ENCODE measurements at places on chromosomes 16 and 17.
A peak's percentile ranks its signal among the peaks of the same experiment; 100 is the strongest.

DNA sequence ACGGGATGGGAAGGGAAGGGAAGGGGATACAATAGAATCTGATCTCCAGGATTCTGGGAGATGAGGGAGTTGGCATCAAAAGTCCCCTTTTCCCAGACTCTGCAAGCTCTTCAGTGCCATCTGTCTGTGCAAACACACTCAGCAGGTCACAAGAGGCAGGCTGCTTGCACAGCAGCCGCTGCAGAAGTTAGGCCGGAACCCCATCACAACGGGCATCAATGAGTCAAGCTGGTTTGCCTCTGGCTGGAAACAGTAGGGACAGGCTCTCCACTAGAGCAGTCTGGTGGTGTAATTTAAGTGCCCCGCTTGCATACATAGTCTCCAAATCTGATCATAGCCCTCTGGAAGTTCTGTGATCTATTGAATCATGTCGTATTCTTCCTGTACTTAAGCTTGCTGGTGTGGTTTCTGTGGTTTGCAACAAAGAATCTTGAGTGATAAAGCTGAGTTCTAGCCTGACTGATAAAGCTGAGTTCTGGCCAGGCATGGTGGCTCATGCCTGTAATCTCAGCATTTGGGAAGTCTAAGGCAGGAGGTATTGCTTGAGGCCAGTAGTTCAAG is 33.7 kb upstream of the KDM8 start:
- DNase-seq: peak; percentile 45

DNA sequence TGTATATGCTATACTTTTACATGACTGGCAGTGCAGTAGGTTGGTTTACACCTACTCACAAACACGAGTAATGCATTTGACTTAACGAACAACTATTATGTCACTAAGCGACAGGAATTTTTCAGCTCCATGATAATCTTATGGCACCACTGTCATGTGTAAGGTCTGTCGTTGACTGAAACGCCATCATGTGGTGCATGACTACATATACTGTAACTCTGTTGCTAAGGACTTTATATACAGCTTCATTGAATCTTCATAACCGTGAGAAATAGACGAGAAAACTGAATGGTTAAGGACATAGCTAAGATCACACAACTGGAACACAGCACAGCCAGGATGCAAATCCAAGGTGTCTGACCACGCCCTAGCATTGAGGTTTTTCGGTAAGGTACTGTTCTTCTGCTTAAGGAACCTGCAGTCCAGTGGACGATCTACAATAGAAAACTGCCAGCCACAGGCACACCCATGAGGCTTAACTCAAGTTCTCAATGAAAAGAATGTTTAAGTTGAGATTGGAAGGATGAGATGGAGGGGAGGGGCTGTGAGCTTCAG is 3.3 kb downstream of the CFAP20 start:
- DNase-seq: no peak

DNA sequence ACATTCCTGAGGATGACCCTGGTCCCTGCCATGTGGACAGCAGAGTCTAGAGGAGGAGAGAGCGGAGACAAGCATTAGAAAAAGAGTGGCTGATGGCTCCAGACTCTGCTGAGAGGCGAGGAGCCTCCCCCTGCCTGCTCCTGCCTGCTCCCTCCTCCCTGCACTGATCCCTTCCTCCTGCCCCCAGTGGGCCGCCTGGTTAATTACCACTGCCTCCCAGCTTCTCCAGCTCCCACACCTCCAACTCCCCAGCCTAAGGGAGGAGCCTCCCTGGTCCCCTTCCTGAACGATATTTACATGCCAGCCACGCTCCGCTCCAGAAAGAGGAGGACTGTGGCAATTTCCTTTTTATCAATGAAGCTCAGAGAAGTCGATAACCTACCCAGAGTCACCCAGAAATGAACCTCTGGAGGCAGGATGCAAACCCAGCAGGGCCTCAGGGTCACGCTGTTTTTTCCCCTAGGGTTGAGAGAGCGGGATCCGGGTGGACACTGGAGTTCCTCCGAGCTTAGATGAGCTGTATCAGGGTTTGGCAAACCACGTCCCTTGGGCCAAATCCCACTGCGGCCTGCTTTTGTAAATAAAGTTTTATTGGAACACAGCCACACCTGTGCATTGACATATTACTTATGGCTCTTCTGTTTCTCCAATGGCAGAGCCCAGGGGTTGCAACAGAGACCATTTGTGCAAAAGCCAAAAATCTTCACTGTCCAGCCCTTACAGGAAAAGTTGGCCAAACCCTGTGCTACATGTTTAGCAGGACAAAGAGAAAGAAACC is 27.1 kb upstream of the JPH3 start:
- DNase-seq: no peak

GRCh38 chr16:1221628-1222552 is 3.2 kb downstream of the TPSG1 start:
- no peak for DNase-seq

GRCh38 chr17:44198721-44199552 is 747 bp downstream of the ATXN7L3 start:
- DNase-seq: no peak

DNA sequence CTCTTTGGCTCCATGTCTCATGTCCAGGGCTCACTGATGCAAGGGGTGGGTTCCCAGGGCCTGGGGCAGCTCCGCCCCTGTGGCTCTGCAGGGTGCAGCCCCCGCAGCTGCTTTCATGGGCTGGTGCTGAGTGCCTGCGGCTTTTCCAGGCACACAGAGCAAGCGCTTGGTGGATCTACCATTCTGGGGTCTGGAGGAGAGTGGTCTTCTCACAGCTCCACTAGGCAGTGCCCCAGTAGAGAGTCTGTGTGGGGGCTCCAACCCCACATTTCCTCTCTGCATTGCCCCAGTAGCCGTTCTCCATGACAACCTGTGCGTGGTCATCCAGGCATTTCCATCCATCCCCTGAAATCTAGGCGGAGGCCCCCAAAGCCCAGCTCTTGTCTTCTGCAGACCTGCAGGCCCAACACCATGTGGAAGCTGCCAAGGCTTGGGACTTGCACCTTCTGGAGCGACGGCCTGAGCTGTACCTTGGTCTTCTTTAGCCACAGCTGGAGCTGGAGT is 5.2 kb downstream of the IL32 start:
- DNase-seq: no peak

- DNase-seq: no peak
These were observed 1.4 kb downstream of the FBXO31 start for GRCh38 chr16:87382023-87382785.

- no peak for DNase-seq
These were observed 62.6 kb upstream of the TEKT1 start for GRCh38 chr17:6894206-6894528.

GRCh38 chr17:78759203-78759968 is 22.7 kb downstream of the CYTH1 start:
- DNase-seq: no peak

DNA sequence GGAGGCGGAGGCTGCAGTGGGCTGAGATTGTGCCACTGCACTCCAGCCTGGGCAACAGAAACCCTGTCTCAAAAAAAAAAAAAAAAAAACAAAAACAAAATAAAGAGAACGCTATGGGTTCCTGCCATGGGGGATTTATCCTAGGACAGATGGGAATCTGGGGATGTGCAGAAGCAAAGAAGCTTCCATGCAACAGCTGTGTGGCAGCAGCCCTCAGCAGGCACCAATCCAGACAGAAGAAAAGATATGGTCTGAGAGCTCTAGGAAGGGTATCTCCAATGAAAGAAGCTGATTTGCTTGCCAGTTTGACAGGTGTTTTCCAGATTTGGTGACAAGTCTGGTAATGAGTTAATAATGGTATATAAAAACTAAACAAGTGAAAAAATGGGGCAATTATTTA is 11.6 kb downstream of the MYO19 start:
- no peak for DNase-seq

- DNase-seq: no peak
These were observed 17.0 kb downstream of the LSM12 start for GRCh38 chr17:44049294-44050060.

DNA sequence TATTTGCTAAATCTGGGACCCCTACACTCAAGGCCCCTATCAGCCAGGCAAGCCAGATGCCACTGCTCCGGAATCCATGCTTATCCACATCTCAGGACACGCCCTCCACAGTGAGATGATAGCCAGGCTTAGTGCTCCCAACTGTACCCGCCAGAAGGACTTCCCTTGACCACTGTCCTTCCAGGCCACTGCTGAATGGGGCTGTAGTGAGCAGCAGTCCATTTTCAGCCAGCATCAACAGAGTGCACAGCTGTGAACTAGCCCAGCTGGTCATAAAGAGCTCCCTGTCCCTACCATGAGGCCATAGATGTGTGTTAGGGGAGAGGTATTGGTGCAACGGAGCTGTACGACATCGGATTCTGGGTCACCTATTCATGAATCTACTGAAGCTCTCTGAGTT is 13.0 kb upstream of the MED9 start:
- DNase-seq: no peak

DNA sequence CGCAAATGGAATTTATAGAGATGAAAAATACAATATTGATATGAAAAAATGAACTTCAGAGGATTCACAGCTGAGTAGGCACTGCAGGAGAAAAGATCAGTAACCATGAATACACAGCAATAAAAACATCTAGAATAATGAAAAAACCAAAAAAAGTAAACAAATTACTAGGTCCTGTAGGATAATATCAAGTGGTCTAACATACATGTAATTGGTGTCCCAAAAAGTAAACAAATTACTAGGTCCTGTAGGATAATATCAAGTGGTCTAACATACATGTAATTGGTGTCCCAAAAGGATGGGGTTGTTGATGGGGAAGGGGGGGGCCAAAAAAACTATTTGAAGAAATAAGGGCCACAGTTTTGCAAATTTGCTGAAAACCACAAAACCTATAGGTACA is 43.4 kb downstream of the ZNF18 start:
- no peak for DNase-seq

- DNase-seq: peak; percentile 37
These were observed 23.9 kb upstream of the KLHDC4 start for GRCh38 chr16:87789437-87790291.

DNA sequence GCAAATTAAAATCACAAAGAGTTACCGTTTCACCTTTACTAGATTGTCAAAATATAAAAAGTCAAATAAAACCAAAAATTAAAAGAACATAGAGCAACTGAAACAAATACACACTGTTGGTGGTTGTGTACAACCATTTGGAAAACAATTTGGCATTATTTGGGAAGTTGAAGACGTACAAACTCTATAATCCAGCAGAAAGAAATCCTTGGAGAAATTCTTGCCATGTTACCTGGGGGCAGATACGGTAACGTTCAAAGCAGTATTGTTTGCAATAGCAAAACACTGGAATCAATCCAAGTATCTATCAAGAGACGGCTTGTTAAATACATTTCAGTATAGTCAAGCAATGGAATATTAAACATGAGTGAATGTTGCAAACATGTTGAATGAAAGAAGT is 56.7 kb downstream of the TBX4 start:
- DNase-seq: no peak

GRCh38 chr16:15604460-15605440 is 38.2 kb downstream of the MARF1 start:
- DNase-seq: no peak

- DNase-seq: no peak
These were observed 6.9 kb downstream of the TSC2 start for GRCh38 chr16:2054543-2055245.

GRCh38 chr17:50213026-50214022 is 11.9 kb upstream of the COL1A1 start:
- DNase-seq: no peak

Data from GOT3 (cell line).